CD8-positive, alpha-beta memory T cell (primary cell): ENCODE measurements at places on chromosomes 5 and 9. TPM values are rescaled to one million over a fixed set of nuclear protein-coding genes. Genes with fewer than 3 reads are reported as not detected.

DNA sequence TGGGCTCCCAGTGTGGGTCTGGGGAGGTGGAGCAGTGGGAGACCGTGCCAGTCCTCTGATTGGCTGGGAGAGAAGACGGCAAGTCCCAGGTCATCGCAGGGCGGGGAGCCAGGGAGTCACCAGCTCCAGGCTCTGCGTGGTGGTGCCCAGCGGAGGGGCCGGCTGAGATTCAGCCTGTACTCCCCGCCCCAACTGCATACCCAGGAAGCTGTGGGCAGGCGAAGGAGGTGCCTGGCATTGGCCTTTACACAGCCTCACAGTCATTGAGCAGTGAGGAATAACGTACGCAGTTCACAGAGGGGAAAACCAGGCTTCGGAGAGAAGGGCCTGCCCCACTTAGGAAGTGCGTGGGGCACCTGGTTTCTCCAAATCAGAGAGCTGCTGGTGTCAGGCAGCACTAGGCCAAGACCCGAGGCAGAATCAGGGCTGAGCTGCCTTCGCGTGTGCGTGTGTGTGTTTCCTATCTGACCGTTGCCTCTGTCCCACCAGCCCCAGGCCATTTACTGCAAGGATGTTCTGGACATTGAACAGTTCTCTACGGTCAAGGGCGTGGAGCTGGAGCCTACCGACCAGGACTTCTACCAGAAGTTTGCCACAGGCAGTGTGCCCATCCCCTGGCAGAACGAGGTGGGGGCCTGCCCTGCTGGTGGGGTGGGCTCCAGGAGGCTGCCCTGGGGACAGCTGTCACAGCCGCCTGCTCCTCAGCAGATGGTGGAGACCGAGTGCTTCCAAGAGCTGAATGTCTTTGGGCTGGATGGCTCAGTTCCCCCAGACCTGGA lies 6.2 kb upstream of the PRR7 start:
- no peak for DNase-seq

DNA sequence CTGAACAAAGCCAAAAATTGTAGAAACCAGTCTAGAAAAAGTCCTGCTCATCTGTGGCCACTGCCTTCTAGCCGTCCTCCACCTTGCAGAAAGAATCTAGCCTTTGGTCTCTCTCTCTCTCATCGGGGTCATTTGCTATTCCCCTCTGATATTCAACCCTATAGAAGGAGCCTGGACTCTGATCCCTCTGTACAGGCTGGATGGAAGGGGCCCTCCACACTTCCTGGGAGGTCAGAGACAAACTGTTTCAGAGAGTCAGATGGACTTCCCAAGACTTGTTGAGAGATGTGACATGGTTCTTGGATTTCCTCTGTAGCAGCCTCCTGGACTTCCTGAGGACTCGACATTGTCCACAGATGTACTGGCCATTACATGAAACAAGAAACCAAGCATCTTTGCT lies 85.0 kb upstream of the RUSC2 start:
- DNase-seq, result no peak

Gene POLE3
- 88.5 TPM for total RNA-seq

- no peak for DNase-seq
These were observed 627.3 kb upstream of the NUDT12 start for GRCh38 chr5:104189909-104190308.

- DNase-seq, result no peak
These were observed 284.3 kb upstream of the IRX4 start for GRCh38 chr5:2166979-2167377.

Gene PCDHB5
- total RNA-seq, result not detected

DNA sequence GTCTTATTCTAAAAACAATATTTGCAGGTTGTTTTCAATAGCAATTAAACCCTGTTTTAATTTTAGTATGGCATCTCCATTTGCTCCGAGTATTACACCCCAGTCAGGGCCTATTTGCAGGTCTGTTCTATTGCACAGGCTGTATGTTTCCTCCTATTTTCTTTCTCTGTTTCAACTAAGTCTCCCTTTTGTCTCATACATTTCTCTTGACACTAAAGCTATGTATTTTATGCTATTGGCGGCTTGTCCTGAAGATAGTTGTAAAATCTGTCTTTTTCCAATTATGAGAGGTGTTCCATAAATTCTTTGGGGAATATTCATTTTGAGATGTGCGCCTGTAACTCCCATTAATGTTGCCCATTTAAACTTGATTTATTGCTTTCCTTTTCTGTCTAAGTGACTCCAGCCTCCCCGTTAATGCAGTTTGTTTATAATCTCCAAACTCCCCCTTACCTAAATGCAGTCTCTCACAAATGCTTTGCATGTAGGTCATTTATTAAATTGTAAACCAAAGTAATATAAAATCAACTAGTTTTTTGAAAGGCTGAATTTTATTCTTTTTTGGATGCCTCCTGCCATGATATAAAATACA lies 262.4 kb downstream of the CDH12 start:
- no peak for DNase-seq

DNA sequence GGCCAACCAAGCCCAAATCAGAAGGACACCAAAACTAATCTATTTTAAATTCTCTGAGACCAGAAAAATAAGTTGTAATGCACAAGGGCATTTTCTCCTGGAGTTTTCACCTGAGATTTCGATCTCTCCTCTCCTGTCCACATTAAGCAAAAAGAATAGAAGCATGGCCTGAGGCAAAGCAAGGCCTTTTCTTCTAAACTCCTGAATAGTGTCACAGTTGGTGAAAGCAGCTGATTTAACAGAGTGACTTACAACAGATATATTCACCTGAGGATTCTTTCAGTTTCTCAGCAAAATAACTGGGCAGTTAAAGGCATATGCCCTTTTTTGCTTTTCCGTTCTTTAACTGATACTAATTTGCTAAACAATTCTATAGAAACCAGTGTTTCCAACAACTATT lies 547.7 kb downstream of the EFNA5 start:
- no peak for DNase-seq

- no peak for DNase-seq
These were observed 100.6 kb upstream of the ADAMTS19 start for GRCh38 chr5:129359450-129359849.

Gene ARHGEF37
- 0.13 TPM for total RNA-seq

- DNase-seq, result no peak
These were observed 275.4 kb downstream of the FSTL4 start for GRCh38 chr5:133336969-133337410.

Gene SLC36A2
- not detected for total RNA-seq
